ENCODE measurements at places on chromosomes 16 and 17. TPM values are rescaled to one million over a fixed set of nuclear protein-coding genes. Genes with fewer than 3 reads are reported as not detected.
A peak's percentile ranks its signal among the peaks of the same experiment; 100 is the strongest.

DNA sequence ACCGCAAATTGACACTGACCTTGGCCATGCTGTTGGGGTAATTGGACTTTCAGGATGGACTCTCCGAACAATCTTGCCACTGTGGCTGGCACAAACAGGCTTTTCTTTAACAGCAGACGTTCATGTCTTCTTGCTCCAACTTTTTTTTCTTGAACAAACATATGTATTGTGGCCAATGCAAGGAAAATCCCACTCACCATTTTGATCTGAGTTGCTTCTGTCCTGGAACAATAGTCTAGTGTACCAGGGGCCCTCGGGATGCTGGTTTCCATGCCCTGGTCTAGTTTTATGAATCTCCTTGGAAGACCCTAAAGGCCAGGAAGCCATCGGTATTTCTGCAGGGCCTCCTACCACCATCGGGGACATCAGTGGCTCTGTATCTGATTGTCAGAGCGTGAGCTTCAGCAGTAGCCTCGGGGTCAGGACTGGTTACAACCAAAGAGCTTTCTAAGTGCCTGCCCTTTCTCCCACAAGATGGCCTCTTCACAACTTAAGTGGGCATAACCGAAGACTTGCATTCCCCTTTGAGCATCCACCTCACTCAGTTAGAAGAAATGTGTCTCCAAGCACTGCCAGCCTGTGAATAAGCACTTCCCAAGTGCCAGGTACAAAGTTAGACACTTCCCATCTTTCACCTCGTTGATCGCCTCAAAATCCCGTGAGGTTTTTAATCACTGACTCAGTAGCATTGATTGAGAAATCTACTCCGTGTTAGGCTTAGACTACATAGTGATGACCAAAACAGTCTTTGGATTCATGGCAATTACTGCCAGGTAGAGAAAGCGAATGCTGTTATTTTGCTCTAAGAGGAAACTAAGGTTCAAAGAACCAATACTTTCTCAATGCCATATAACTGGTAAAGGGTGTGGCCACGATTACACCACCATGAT, 87.0 kb upstream of the TBX2 start:
- no peaks in the 10 kb centered on the region for H3K4me1 ChIP-seq
- DNase-seq: no peak
- H3K36me3 ChIP-seq: no peaks in the 10 kb centered on the region
- H3K4me3 ChIP-seq: no peak overlapping the region

DNA sequence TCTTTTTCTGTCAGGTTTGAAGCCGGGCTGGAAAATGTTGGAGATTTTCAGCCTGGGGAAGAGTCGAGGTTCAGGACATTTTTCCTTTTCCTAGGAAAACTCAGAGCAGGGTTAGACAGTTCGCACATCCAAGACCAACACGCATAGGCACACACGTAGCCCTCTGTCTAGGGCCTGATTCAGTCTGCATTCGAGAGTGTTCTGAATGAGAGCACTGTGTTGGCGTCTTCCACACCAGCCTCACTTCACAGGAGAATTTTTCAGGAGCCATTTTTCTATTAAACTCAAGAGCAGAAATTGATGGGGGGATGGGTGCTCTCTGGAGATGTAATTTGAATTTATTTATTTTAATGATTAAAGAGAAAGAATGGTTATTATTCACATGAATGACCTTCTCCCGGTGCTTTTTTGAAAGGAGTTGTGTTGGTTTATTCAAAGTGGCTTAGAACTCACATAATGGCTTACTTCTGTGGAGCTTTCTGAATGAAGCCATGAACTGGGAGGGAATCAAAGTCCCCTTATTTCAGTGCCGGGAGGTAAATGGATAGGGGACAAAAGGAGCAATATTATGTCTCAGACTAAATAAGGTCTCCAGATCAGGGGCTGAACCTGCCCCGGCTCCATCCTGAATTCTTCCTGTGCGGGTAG, 194.3 kb downstream of the CCDC182 start:
- H3K27me3 ChIP-seq: no peaks in the 10 kb centered on the region
- DNase-seq: no peak
- H3K27ac ChIP-seq: no peak overlapping the region
- no peak overlapping the region for H3K4me3 ChIP-seq
- no peaks in the 10 kb centered on the region for H3K4me1 ChIP-seq

DNA sequence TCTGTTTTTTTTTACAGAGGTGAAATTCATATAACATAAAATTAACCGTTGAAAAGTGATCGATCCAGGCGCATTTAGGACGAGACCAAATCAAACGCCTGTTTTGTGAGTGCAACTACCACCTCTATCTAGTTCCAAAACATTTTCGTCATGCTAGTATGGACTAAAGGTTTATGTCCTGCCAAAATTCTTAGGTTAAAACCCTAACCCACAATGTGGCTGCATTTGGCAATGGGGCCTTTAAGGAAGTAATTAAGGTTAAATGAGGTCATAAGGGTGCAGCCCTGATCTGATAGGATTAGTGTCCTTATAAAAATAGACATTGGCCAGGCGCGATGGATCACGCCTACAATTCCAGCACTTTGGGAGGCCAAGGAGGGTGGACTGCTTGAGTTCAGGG, 32.8 kb upstream of the RCVRN start:
- H3K27ac ChIP-seq: no peak overlapping the region
- DNase-seq: no peak
- H3K27me3 ChIP-seq: no peaks in the 10 kb centered on the region
- no peaks in the 10 kb centered on the region for H3K36me3 ChIP-seq
- no peaks in the 10 kb centered on the region for H3K4me1 ChIP-seq

- no peaks in the 10 kb centered on the region for H3K36me3 ChIP-seq
- H3K27ac ChIP-seq: no peak overlapping the region
- no peak overlapping the region for H3K4me3 ChIP-seq
- H3K27me3 ChIP-seq: no peaks in the 10 kb centered on the region
- peaks cover 17% of the 10 kb centered on the region for H3K4me1 ChIP-seq
Observed at GRCh38 chr16:85989376-85989775, 90.4 kb downstream of the IRF8 start.

DNA sequence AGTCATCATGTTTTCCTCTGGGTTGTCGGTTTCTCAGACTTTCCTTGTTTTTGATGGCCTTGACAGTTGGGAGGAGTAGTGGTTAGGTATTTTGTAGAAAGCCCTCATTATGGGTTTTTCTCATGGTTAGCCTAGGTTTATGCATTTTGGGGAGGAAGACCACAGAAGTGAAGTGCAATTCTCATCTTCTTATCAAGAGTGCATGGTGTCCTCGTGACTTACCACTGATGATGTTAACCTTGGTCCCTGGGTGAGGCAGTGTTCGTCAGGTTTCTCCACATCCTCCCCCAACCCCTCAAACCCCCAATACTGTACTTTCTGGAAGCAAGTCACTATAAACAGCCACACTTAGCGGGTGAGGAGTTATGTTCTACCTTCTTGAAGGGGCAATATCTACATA, 42.3 kb downstream of the BPTF start:
- H3K27ac ChIP-seq: no peak overlapping the region
- no peaks in the 10 kb centered on the region for H3K4me1 ChIP-seq
- no peaks in the 10 kb centered on the region for H3K36me3 ChIP-seq
- no peak for DNase-seq
- no peaks in the 10 kb centered on the region for H3K27me3 ChIP-seq

Gene MT1G
- 995 TPM for total RNA-seq

Gene PITPNM3
- total RNA-seq: 18.2 TPM

GRCh38 chr17:29569245-29569950, 897 bp downstream of the TP53I13 start:
- peak; percentile 24 for DNase-seq
- H3K4me1 ChIP-seq: peaks cover 11% of the 10 kb centered on the region
- peak overlapping the region; percentile 82 for H3K4me3 ChIP-seq
- no peaks in the 10 kb centered on the region for H3K36me3 ChIP-seq

DNA sequence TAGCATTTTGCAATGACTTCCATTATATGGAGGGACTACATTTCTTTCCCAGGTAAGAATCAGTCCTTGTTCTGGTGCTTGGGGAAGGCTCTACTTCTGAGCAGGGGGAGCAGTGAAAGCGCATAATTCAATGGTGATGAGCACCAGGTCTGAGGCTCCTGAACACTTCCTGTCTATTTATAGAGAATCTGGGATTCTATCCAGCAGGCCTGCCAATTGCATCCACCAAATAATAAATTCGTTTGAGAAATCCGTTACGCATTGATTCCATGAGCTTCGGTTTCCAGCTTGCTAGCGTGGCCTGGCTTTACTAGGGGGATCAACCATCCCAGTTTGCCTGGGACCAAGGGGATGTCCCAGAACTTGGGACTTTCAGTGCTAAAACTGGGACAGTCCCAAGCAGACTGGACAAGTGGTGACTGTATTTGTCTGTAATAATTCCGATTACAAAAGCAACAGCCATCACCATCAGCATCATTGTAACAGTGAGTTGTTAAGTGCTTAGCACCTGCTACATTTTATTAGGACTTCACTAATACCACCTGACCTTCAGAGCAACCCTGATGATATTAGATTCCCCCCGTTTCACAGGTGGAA, 349.9 kb downstream of the MAF start:
- no peak for DNase-seq
- H3K36me3 ChIP-seq: no peaks in the 10 kb centered on the region
- no peaks in the 10 kb centered on the region for H3K4me1 ChIP-seq
- H3K4me3 ChIP-seq: no peak overlapping the region
- no peak overlapping the region for H3K27ac ChIP-seq

DNA sequence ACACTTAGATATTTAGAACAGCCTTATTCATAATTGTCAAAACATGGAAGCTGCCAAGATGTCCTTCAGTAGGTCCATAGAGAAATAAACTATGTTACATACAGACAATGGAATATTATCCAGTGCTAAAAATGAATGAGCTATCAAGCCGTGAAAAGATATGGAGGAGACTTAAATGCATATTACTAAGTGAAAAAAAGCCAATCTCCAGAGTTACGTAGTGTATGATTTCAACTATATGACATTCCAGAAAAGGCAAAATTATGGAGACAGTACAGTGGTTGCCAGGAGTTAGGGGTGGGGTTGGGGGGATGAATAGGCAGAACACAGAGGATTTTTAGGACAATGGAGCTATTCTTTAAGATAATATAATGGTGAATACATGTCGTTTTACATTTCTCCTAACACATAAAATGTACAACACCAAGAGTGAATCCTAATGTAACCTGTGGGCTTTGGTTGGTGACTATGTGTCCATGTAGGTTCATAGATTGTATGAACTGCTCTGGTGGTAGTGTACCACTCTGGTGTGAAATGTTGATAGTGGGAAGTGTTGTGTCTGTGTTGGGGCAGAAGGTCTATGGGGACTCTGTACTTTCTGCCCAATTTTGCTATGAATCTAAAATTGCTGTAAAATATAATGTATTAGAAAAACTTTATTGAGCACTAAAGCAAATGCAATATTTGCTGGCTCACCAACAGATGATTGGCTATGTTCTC, 122.6 kb downstream of the USP22 start:
- no peak overlapping the region for H3K27ac ChIP-seq
- no peak for DNase-seq
- H3K36me3 ChIP-seq: no peaks in the 10 kb centered on the region
- no peaks in the 10 kb centered on the region for H3K4me1 ChIP-seq

DNA sequence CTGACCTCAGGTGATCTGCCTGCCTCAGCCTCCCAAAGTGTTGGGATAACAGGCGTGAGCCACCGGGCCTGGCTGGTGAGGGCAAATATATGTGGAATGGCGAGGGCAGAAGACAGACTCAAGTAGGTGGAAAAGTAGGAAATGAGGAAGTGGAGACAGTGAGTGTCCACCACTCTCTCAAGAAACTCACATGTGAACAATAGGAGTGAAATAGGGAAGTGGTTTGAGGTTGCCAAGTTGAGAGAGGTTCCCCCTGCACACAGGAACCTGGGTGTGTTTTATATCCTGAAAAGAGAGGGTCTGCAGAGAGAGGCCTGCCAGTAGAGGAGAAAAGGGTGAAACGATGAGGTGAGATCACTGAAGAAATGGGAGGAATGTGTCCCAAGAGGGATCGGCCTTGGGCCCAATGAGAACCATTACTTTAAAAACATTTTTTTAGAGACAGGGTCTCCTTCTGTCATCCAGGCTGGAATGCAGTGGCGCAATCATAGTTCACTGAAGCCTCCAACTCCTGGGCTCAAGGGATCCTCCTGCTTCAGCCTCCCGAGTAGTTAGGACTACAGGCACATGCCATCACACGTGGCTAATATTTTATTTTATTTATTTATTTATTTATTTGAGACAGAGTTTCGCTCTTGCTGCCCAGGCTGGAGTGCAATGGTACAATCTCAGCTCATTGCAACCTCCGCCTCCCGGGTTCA, 17.1 kb upstream of the CORO1A start:
- no peaks in the 10 kb centered on the region for H3K36me3 ChIP-seq
- H3K4me3 ChIP-seq: no peak overlapping the region
- no peak overlapping the region for H3K27ac ChIP-seq
- DNase-seq: no peak
- no peaks in the 10 kb centered on the region for H3K4me1 ChIP-seq

Gene TMEM98
- total RNA-seq: 138 TPM

GRCh38 chr17:78359321-78359996, 418 bp downstream of the SOCS3 start:
- H3K36me3 ChIP-seq: peaks cover 6% of the 10 kb centered on the region
- peak; percentile 57 for DNase-seq
- no peaks in the 10 kb centered on the region for H3K27me3 ChIP-seq
- peak overlapping the region; percentile 88 for H3K27ac ChIP-seq
- peaks cover 7% of the 10 kb centered on the region for H3K4me1 ChIP-seq

Gene KRT16
- not detected for total RNA-seq

GRCh38 chr16:14298374-14299122, 227.4 kb downstream of the MRTFB start:
- no peaks in the 10 kb centered on the region for H3K4me1 ChIP-seq
- H3K27ac ChIP-seq: no peak overlapping the region
- no peaks in the 10 kb centered on the region for H3K36me3 ChIP-seq
- H3K27me3 ChIP-seq: peaks cover 7% of the 10 kb centered on the region

- no peaks in the 10 kb centered on the region for H3K4me1 ChIP-seq
- no peak overlapping the region for H3K27ac ChIP-seq
- DNase-seq: no peak
Observed at GRCh38 chr17:69511250-69511649, 96.8 kb downstream of the MAP2K6 start.
